ENCODE measurements at places on chromosomes 6 and 20.

DNA sequence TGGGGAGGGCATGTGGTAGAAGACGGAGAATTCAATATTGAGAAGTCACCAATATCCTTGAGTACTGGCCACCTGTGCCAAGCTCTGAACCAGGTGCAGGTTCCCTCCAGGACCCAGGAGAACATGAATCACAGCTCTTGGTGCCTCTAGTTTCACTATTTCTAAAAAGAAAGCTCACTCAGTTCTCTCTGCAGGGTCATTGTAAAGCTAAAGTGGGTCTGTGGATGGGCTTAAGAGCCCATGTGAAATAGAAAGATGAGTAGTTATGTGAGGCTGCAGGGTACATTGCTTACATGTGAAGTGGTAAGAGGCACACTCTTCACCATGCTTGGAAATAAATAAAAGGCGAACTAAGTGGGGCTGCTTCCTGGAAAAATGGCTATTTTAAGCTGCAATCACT lies 43.6 kb downstream of the ZNF831 start:
- no peak for DNase-seq

- no peak for DNase-seq
Observed at GRCh38 chr6:137647762-137648447, 153.7 kb upstream of the OLIG3 start.

DNA sequence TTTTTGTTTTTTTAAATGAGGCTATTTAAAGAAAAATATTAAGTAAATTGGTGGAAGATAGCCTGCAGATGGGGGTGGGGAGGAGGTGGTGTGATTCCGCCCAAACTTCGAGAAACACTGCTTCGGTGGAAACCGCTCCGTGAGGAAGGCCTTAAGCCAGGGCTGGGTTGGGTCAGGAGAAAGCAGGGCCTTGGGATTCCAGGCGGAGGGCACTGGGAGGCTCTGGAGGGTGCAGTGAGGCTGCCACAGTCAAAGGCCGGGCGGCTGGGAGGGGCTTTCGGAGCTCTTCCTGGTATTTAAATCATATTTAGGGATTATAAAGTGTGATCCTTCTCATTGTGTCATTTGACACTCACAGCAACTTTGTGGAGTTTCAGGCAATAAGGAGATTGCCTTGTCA lies 22.2 kb upstream of the SCRT2 start:
- no peak for DNase-seq

- DNase-seq, result peak; percentile 86
Observed at GRCh38 chr6:147559006-147559405, 50.5 kb downstream of the SAMD5 start.

- peak; percentile 58 for DNase-seq
Observed at GRCh38 chr20:24100370-24101011, 111.9 kb upstream of the GGTLC1 start.

DNA sequence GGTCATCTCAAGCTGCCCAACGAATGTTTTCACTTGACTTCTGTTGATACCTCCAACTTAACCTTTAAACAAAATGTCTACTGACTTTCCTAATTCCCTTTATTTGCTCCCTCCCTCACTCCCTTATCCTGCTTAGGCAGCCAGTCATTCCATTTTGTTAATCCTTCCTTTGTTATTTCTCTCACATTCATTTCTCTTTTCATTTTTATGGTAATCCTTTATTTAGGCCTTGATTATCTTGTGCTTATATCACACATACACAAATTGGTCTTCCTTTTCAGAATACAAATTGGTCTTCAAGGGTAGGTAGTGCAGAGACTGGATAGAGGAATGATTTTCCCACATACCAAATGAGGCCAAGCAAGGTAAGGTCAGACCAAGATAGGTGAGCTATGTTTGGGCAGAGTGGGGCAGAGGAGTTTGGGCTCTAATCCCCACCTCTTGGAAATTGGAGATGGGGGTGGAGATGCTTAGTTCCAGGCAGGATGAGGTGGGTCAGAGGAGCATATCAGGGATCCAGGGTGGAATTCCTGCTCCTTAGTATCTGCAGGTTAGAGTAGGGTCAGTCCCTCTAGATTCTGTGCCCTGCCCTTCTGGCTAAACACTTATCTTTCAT lies 2.0 kb upstream of the SPACA1 start:
- DNase-seq, result no peak

GRCh38 chr20:40016392-40016791 lies 672.6 kb downstream of the MAFB start:
- no peak for DNase-seq

DNA sequence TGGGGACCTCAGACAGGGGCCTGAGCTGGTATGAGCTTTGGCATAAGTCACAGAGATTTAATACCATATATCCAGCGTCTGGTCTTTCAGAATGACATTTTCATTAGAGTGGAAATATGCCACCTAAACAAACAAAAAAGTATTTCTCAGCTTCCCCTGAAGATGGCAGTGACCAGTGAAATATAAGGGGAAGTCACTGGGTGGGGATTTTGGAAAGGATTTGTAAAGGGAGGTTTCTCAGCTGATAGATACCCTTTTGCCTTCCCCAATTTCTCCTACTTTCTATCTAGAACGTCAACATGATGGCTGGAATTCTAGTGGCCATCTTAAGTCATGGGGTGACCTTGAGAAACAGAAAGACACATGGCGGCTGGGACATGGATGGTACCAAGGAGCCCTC lies 137.7 kb upstream of the LRFN2 start:
- DNase-seq, result no peak

- DNase-seq, result no peak
Observed at GRCh38 chr6:133467231-133467981, 226.2 kb downstream of the EYA4 start.

GRCh38 chr6:72552938-72553337 lies 68.9 kb upstream of the KCNQ5 start:
- no peak for DNase-seq

GRCh38 chr20:56249244-56249955 lies 868 bp downstream of the MC3R start:
- no peak for DNase-seq

GRCh38 chr6:68497927-68498326 lies 137.2 kb upstream of the ADGRB3 start:
- no peak for DNase-seq

GRCh38 chr6:40393641-40394040 lies 193.5 kb downstream of the LRFN2 start:
- DNase-seq, result no peak

DNA sequence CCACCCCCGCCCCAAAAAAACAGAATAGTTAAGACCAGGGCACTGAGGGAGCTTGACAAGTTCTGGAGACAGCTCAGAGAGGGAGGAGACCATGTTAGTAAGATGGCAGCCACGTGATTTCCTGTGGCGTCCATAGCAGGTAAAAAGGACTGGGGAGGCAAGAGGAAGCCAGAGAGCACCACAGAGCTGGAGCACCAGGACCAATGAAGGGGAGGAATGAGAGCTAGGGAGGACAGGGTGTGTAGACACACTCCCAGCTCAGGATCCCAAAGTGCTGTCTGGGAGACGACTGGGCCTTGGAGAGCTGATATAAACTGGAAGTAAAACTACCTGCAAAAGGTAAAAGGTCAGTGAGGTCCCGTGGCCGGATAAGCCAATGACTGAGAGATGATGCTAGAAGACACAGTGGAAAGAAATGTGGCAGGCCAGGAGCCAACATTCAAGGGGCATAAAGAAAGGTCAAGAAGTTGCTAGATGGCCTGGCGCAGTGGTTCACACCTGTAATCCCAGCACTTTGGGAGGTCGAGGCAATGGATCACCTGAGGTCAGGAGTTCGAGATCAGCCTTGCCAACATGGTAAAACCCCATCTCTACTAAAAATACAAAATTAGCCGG lies 39.0 kb downstream of the SLC23A2 start:
- no peak for DNase-seq

- DNase-seq, result no peak
Observed at GRCh38 chr20:20073801-20074371, 21.6 kb downstream of the CFAP61 start.

DNA sequence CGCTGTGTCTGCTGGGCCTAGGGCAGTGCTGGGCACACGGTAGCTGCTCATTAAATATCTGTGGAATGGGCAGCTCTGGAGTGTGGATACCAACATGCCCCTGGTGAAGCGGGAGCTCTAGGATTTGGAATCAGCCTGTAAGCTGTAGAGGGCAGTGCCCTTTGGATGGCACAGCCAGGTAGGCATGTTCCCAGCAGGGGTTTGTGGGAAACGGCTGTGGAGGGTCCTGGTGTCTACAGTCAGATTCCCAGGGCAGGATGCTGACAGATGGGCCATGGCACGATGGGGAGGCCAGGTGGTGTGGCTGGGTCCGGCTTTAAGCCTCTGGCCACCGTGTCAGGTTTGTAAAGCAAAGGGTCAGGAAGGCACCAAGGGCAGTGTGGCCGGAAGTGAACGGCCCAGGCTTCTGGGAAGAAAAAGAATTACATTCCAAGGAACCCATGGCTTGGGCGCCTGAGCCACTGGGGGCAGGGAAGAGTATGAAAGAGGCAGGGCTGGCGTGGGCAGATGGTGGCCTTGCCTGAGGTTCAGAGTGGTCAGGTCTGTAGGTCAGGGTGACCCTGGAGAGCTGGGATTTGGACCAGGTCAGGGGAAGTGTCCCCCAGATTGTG lies 44.8 kb downstream of the UBE2V1 start:
- no peak for DNase-seq

DNA sequence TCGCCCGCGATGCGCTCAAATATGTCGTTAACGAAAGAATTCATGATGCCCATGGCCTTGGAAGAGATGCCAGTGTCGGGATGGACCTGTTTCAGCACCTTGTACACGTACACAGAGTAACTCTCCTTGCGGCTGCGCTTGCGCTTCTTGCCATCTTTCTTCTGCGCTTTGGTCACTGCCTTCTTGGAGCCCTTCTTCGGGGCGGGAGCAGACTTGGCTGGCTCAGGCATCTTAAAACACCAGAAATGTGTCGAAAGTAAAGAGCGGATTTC lies 36.4 kb downstream of the HFE start:
- DNase-seq, result no peak

All from NCI-H526 treated with DMSO at 0.1 percent for 48 hours (cell line).